ENCODE measurements at places on chromosomes 3 and 15.

DNA sequence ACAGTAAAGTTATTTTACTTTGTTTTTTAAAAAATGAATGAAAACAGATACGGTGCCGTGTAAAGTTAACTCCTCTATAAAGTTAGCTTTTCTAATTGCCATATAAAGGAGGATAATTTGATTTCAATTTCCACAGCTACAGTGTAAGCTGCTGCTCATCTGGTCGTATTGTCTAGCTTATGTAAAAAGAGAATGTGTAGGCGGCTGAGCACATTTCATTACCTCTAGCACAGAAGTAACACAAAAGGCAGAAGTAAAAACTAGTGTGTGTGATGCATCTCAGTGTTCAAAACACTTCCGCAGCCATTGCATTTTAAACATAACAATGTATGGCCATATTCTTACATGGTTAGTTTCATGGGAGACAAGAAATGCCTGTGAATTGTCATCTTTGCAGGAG, 105.0 kb upstream of the P2RY1 start:
- DNase-seq = no peak

- DNase-seq = no peak
These were observed 37.8 kb upstream of the TRH start for GRCh38 chr3:129936757-129937156.

DNA sequence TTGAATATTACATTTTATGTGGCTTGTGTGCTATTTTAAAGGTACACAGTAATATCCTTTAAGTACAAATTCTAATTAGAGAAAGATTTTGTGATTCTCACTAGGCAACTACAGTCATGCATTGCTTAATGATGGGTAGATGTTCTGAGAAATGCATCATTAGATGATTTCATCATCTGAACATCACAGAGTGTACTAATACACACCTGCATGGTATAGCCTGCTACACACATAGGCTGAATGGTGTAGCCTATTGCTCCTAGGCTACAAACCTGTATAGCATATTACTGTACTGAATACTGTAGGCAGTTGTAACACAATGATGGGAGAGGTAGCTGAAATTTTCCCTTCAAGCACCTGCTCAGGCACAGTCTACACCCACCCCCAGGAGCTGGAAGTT, 217.4 kb upstream of the EOMES start:
- no peak for DNase-seq

DNA sequence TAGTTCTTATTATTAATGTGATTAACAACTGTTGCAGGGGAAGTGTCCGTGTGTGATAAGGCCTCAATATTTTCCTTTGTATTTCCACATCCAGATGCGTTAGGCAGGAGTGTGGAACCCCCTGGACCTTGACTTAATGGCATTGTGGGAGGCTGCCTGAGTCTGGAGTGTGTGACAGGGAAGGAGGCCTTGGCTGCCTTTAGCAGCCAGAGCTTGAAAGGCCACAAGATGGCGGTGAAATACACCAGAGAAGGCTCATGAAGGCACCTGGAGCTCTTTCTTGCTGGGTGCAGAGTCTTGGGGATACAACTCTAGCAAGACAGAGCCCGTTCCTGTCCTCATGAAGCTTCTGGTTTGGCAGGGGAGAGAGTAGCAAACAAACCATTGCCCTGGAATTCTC, 36.9 kb downstream of the POLR2M start:
- no peak for DNase-seq

DNA sequence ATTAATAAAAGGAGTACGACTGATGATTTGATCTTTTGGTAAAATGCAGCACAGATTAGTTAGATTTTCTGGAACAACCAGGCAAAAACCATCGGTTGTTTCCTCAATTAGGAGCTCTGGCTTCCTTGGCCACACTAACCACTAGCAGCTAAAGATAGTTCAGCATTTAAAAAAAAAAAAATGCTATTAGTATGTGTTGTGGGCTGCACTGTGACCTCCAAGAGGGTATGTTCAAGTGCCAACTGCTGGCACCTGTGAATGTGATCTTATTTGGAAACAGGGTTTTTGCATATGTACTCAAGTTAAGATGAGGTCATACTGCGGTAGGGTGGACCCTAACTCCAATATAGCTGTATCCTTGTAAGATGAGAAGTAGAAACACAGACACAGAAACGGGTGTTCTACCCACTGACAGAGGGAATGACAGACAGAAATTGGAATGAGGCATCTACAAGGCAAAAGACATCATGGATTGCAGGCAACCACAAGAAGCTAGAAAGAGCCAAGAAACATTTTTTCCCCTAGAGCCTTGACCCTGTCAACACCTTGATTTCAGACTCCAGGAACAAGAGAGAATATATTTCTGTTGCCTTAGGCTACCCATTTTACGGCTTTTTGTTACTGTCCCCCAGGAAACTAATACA, 534.6 kb upstream of the ROBO2 start:
- no peak for DNase-seq

DNA sequence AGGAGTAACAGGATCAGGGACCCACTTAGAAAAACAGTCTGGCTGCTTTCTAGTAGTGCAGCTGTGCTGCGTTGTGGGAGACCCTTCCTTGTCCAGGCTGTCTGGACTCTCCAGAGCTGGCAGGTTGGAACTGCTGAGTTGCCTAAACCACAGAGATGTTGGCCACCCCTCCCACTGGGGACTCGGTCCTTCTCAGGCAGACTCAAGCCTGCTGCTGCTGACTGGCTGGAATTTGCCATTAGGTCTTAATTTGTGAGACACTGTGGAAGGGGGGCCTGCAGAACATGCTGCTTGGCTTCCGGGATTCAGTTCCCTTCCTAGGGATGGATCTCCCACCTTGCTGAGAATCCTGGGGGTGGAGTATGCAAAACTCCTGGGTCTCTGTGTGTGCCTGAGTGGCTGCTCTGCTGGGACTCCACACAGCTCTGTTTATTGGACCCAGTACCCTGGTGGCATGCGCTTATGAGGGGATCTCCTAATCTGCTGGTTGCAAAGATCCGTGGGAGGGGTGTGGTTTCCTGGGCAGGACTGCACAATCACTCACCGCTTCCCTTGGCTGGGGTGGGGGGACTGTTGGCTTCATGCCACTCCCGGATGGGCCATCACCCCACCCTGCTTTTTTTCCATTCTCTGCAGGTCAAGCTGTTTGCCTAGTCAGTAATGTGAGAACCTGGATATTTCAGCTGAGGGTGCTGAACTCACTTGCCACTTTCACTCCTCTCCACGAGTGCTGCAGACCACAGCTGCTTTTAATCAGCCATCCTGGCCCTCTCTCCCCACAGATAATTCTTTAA, 150.5 kb downstream of the CFAP20DC start:
- DNase-seq = no peak

GRCh38 chr15:59828263-59828662, 139.1 kb upstream of the BNIP2 start:
- DNase-seq = no peak

GRCh38 chr3:13501521-13501920, 21.4 kb downstream of the HDAC11 start:
- no peak for DNase-seq

DNA sequence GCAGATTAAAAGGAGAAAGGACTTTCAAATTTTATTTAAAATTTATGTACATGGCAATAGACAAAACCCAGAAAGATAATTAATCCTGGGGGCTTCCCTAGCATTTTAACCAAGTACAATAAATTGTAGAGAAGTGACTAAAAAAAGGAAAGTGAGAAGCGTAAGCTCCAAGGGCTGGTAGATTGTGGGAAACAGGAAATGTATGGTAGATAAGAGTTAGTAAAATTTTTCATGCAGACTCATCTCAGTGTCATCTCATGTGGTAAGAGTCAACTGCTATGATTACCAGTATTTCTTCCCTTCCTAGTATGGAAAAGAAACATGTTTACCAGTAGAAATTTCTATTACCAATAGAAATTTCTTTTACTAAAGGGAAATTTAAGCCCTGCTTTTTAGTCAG, 464.3 kb upstream of the AGTR1 start:
- DNase-seq = no peak

DNA sequence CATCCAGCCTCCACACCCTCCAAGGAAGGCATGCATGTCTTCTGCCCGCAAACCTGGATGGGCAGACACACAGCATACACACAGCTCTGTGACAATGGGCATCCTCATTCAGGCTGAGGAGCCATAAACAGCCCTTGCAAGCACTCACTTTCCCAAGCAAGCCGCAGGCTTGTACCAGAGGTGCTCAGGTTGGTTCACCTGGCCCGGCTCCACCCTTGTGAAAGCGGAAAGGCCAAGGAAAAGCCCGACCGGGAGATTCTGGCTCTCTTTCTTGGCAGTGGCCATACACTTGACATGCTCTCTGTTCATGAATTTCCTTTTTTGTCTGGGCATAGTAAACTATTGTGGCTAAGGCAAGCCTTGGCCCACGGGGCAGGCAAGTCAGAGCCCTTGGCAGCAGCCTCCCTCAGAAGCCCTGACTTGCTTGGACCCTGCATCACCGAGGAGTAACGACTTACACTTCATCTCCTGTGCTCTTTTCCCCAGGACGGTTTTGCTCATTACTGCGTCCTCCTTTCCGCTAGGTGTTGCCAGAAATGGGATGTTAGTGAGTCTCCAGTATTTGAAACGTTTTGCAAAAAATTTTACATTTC, 74.6 kb upstream of the BNC1 start:
- no peak for DNase-seq

- DNase-seq = no peak
These were observed 1.2 kb downstream of the CHMP2B start for GRCh38 chr3:87228316-87228715.

DNA sequence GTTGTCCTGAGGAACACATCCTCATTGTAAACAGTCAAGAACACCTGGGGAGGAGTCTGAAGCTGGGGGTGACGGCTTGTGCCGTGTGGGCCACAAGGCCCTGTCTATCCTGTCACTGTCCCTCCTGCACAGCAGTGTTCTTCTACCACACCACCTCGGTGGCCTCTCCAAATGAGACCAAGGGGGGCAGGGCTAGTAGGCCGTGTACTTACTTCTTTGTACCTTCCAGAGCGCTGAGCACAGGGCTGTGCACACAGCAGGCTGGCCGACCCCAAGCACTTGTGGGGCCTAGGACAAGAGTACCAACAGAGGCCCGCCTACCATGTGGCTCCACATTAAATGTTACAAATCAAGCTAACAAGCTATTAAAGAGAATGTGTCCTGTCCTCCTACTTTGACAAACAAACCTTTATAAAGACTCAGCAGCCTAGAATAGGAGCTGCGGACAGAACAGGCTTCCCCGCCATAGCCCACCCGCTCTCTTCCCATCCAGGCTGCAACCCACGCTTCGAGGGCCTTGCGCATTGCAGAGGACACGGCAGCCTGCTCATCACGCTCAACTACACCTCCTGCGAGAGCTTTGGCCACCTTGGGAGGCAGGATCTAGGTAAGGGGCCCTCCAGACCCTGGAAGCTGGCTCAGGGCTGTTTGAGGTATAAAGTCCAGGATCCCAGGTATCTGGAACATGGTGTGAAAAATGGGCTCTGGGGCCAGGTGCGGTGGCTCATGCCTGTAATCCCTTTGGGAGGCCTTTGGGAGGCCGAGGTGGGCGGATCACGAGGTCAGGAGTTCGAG, 30.5 kb downstream of the MELTF start:
- DNase-seq = no peak

- DNase-seq = no peak
These were observed 245.3 kb downstream of the FEZF2 start for GRCh38 chr3:62128051-62128450.

DNA sequence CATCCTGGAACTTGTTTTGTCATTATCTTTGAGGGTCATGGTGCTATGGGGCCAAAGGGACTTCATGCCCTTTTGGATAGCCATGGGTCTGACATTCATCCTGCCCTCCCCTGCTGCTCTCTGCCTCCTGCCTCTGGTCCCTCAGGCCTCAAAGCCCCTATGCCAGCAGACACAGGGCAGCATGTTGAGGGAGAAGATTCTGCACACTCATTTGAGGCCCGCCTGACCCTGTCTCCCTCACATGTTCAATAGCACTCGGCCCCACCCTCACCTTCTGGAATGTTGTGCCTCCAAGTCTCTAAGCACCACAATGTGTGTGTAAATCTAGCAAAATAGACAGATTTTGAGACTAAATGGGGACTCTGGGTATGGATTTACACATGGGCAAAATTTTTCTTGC, 178.7 kb upstream of the ANKRD28 start:
- no peak for DNase-seq

DNA sequence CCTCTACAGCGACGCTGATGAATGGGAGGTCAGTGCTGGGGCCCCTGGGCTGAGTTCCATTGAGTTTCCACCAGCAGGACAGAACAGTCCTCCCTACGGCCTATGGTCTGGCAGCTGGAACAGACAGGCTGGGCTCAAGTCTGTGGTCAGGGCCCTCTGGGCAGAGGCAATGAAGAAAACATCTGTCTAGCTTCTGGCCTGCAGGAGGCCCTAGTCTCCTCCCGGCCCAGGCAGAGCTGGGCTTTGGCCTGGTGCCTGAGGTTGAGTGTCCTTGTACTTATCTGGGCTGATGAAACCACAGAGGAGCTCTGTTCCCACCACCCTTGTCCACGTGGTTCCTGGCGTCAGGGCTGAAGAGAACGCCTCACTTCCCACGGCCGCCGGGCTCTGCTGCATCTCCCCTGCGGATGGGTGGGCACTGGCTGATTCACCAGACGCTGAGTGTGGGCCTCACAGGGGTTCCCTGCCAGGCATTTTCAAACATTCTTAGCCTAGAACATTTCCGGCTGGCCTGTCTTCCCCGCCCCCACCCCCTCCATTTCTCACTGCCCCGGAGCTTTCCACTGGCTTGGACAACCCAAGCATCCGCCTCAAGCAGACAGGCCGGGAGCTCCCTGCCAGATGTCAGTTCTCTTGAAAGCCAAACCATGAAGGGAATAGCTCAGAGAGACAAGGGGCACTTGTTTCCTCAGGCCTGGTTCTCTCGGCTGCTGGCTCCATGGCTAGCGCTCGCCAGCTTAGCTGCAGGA, 20.3 kb downstream of the PPCDC start:
- no peak for DNase-seq

- no peak for DNase-seq
These were observed 27.7 kb downstream of the FAH start for GRCh38 chr15:80180468-80180867.

DNA sequence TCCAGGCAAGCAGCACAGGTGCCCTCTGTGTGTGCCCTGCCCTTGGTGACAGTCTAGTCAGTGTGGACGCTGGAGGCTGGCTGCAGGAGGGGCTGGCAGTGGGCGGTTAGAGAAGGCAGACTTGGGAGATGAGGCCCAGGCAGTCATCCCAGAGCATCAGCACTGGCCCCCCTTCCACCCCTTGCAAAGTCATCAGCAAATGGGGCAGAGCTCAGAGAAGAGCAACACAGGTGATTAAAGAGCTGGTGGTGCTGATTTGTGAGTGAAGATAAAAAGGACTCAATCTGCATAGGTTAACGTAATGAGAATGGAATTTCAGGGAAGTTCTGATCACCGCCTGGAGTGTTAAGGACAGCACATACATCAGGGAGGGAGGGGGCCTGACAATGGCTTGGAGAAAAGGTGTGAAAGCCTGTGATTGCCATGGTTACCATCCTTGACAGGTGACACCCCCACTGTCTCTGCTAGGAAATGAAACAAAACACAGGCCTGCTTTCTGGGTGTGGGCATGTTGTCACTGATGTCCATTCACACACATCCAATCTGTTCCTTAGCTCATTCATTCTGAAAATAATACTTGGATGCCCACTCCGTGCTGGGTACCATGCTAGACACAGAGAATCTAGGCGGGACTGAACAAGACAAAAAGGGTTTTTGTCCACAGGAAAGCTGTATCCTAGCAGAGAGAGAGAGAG, 269.6 kb upstream of the ST8SIA2 start:
- DNase-seq = no peak
